Stimulated activated effector memory CD8-positive, alpha-beta T cell treated with anti-CD3 and anti-CD28 coated beads, Interleukin-12 subunit alpha, Interleukin-12 subunit beta, amount 100 ng/mL, for 72 hours (primary cell): ENCODE measurements at places on chromosomes 1 and 21.

DNA sequence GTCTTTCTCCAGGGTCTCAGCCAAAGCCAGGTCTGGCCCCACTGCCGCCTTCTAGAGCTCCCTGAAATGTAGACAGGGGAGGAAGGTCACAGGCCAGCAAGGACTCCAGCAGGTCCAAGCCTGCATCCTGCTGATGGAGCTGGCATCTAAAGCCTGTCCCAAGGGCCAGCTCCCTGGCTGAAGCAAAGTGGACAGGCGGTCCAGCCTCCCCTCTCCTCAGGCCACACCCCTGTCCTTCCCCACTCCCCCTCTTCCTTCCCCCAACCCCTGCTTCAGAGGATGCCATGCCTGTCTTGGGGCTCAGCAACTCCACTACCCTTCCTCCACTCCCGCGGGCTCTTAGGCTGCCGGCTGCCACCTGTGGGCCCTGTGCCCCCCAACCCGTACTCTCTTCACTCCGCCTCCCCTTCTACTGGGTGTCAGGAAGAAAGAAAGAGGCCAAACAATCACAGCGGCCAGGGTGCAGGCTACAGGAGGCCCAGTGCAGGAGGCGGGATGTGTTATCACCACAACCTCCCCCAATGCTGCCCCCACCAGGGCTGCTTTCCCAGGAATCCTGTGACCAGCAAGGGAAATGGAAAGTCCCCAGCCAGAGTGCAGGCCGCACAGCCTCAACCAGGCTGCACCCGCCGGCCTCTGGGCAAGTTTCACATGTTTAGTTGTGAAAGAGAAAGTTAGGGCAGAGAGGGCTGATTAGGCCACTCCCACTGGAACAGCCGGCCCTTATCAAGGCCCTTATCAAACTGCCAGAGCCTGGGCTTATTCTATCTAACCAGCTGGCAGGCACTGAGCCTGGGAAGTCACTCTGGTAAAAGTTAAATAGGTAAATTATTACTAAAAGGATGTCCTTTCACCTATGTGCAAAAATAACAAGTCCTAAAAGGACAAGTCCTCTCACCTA is 34.1 kb downstream of the ACOT7 start:
- peak; percentile 21 for DNase-seq

- no peak for DNase-seq
Measured at GRCh38 chr1:235573880-235574279, 69.6 kb upstream of the B3GALNT2 start.

DNA sequence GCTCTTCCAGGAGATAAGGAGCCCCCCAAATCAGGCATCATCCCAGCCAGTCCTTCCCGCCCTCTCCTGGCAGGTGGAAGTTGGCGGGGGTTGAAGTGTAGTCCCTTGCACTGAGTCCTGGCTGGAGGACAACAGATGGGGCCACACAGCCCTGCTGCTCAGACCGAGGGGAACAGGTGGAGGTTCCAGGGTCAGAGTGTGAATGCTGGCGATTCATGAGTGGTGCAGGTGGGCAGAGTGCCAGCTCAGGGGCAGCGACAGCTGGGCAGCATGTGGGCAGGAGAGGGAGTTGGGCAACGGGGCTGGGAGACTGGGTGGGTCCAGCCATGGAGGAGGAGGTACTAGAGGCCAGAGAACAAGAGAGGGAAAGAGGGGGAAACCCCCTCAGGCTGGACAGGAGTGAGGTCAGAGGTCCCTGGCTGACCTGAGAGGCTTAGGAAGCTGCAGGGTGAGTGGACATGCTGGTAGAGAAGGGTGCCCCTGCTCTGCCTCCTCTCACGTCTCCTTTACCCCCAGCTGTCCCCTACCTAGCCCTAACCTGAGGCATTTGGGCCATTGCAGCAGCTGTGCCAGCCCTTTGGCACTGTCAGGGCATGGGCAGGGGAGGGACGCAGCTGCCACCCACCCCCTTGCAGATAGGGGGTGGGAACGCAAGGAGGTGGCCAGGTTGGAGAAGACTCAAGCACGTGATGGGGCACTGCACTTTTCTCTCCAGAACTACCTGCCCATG is 11.3 kb upstream of the ADORA1 start:
- DNase-seq = no peak

DNA sequence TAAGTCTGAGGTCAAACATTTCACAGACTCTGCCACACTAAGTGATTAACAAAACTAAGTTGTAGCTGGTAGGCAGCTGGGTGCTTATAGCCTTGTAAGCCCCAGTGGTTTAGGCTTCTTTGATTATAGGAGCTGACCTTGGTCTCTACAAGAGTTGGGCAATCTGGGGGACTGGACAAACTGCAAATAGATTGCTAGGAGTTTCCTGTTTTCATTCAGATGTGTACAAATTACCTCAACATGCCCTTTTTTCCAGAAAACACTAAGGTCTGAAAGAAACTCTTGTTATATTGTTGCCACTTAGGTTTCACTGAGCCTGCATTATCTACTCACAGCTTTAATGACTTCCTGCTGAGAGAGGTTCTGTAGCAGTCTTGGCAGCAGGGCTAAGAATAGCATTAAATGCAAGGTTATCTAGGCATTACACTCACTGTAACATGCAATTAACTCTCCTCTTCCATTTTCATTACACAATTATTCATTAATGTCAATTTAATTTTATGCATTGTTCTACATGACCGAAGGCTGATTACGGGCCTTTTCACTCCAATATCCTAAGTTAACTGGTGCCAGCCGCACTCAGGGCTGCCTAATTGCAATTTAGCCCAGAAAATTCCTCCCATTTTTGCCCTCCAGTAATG is 314.0 kb downstream of the LMO4 start:
- DNase-seq = no peak

GRCh38 chr1:178821134-178821866 is 49.6 kb downstream of the ANGPTL1 start:
- no peak for DNase-seq
